ENCODE measurements at places on chromosomes 16 and 17.
A peak's percentile ranks its signal among the peaks of the same experiment; 100 is the strongest.

DNA sequence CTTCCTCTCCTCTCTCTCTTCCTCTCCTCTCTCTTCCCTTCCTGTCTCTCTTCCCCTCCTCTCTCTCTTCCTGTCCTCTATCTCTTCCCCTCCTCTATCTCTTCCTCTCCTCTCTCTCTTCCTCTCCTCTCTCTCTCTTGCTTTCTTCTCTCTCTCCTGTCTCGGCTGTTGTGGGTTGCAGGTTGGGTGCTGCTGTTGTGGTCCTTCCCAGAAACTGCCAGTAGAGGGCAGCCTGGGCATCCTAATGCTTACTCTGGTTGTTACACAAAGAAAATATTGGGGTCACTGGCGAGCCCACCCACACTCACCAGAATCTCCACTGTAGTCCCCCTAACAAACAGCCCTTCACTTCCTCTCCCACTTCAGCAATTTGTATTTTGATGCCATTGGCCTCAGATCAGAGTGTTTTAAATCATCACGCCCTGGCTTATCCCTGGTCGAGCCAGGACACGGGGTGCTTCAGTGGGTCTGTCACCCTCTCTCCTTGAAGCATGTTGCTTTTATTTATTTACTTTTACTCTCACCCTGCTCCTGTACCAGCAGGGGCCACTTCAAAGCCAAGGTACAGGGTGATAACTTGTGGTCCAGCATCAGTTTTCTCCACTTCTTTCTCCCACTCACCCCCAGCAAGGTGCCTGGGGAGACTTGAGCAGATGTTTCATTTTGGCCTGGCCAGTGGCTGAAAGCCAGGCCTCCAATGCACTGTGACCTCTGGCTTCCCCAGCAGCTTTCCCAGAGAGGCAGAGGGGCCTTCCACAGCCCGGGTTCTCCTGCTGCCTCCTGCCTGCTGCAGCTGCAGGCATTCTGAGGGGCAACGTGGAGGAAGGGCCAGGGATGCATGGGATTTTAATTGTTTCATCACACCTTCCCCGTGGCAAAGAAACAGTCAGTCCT lies 4.7 kb upstream of the MMP15 start:
- no peaks in the 10 kb centered on the region for H3K36me3 ChIP-seq
- H3K27me3 ChIP-seq: peaks cover 6% of the 10 kb centered on the region
- no peak overlapping the region for H3K4me3 ChIP-seq
- H3K4me1 ChIP-seq: peaks cover 10% of the 10 kb centered on the region
- peak overlapping the region; percentile 1 for H3K27ac ChIP-seq

DNA sequence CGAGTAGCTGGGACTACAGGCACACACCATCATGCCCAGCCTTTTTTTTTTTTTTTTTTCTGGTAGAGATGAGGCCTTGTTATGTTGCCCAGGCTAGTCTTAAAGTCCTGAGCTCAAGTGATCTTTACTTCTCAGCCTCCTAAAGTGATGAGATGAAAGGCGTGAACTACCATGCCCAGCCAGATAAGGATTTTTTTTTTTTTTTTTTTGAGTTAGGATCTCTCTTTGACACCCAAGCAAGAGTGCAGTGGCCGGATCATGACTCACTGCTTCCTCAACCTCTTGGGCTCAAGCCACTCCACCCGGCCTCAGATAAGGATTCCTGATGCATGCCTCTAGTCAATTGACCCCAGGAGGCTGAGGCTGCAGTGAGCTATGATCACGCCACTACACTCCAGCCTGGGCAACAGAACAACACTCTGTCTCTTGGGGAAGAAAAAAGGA lies 11.2 kb upstream of the PLEKHG4 start:
- DNase-seq: no peak
- no peaks in the 10 kb centered on the region for H3K4me1 ChIP-seq

DNA sequence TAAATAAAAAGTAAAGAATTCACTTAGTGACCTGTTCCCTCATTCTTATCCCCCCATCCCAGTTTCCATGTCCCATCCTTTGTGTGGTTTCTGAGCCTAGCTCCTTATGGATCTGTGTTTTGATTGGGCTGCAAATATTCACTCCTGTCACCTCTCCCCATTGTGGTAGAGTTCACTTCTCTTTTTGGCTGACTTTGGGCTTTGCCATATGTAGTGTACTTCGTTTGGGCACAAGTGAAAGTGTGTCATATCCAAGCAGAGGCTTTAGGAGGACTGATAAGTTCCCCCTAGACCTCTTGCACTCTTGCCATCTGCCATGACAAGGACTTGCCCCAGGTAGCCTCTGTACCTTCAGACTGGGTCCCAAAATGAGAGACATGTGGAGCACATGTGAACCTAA lies 13.0 kb upstream of the DHRS7B start:
- DNase-seq: no peak
- no peak overlapping the region for H3K4me3 ChIP-seq
- no peaks in the 10 kb centered on the region for H3K36me3 ChIP-seq
- H3K27ac ChIP-seq: no peak overlapping the region

DNA sequence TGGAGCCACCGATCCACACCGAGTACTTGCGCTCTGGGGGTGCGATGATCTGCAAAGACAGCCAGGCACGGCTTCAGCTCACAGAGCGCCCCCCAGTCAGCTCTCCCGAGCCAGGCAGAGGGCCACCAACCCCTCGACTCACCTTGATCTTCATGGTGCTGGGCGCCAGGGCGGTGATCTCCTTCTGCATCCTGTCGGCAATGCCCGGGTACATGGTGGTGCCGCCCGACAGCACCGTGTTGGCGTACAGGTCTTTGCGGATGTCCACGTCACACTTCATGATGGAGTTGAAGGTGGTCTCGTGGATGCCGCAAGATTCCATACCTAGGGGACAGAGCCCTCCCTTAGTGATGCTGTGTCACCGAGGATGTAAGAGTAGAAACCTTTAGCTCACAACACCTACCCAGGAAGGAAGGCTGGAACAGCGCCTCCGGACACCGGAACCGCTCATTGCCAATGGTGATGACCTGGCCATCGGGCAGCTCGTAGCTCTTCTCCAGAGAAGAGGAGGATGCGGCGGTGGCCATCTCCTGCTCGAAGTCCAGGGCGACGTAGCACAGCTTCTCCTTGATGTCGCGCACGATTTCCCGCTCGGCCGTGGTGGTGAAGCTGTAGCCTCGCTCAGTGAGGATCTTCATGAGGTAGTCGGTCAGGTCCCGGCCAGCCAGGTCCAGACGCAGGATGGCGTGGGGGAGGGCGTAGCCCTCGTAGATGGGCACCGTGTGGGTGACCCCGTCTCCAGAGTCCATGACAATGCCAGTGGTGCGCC lies 1.6 kb downstream of the ACTG1 start:
- peaks cover 43% of the 10 kb centered on the region for H3K36me3 ChIP-seq
- H3K27me3 ChIP-seq: peaks cover 11% of the 10 kb centered on the region
- peak overlapping the region; percentile 96 for H3K4me3 ChIP-seq
- no peak for DNase-seq

DNA sequence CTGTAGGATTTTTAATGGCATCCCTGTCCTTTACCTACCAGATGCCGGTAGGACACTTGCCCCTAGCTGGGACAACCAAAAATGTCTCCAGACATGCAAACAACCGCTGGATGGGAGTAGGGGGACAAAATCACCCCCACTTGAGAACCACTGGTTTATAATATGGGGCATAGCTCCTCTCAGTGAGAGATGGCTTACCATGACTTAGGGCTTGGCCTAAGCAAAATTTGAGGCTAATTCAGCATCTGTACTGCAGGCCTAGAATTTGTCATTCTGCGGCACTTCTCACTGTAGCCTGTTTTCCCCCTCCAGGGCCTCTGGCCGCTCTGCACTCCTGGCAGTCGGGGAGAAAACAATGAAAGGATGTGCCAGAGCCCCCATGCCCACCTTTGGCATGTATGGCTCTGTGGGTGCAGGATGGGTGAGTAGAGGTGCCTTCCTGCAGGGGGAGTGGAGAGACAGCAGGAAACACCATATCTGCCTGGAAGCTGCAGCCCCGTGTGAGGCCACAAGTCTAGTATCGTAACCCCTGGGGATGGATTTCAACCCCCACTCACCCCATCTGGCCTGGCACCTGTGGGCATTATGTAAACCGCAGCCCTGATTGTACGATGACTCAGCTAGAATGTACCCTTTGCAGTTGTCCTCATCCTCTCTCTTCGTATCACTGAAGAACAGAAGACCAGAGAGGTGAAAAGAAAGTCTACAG lies 268.1 kb downstream of the SOX9 start:
- DNase-seq: no peak
- H3K27ac ChIP-seq: no peak overlapping the region
- H3K27me3 ChIP-seq: peaks cover 3% of the 10 kb centered on the region
- H3K4me1 ChIP-seq: no peaks in the 10 kb centered on the region
- H3K36me3 ChIP-seq: no peaks in the 10 kb centered on the region

GRCh38 chr17:56629531-56630075 lies 36.1 kb downstream of the NOG start:
- H3K36me3 ChIP-seq: no peaks in the 10 kb centered on the region
- peak; percentile 16 for DNase-seq
- H3K4me1 ChIP-seq: peaks cover 4% of the 10 kb centered on the region
- no peak overlapping the region for H3K27ac ChIP-seq
- H3K4me3 ChIP-seq: no peak overlapping the region

- peaks cover 43% of the 10 kb centered on the region for H3K4me1 ChIP-seq
- peaks cover 56% of the 10 kb centered on the region for H3K36me3 ChIP-seq
- peak overlapping the region; percentile 96 for H3K27ac ChIP-seq
- peak overlapping the region; percentile 62 for H3K4me3 ChIP-seq
- DNase-seq: no peak
These were observed 42.0 kb downstream of the RPA1 start for GRCh38 chr17:1871756-1872155.

GRCh38 chr17:17051791-17052461 lies 9.7 kb downstream of the MPRIP start:
- DNase-seq: no peak
- no peaks in the 10 kb centered on the region for H3K27me3 ChIP-seq
- peaks cover 46% of the 10 kb centered on the region for H3K4me1 ChIP-seq
- H3K27ac ChIP-seq: no peak overlapping the region
- no peaks in the 10 kb centered on the region for H3K36me3 ChIP-seq
- no peak overlapping the region for H3K4me3 ChIP-seq

DNA sequence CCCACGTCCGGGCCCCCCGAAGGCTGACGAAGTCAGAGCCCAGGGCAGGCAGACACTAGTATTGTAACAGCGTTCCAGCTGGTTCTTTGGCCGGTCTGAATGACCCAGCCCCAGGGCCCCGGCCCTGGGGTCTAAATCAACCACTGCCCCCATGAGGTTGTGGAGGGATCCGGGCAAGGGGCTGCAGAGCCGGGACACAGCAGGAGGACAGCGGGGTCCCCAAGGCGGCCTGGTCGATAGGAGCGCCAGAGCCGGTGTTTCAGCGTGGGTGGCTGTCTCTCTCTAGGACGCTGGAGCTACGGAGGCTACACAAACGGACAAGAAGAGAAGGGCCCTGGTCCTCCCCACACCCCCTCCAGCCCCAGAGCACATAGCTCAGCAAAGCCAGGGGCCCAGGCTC lies 101.8 kb downstream of the RBFOX3 start:
- no peak overlapping the region for H3K27ac ChIP-seq
- no peak overlapping the region for H3K4me3 ChIP-seq
- H3K36me3 ChIP-seq: no peaks in the 10 kb centered on the region
- H3K27me3 ChIP-seq: peaks cover 5% of the 10 kb centered on the region
- DNase-seq: no peak
- no peaks in the 10 kb centered on the region for H3K4me1 ChIP-seq

DNA sequence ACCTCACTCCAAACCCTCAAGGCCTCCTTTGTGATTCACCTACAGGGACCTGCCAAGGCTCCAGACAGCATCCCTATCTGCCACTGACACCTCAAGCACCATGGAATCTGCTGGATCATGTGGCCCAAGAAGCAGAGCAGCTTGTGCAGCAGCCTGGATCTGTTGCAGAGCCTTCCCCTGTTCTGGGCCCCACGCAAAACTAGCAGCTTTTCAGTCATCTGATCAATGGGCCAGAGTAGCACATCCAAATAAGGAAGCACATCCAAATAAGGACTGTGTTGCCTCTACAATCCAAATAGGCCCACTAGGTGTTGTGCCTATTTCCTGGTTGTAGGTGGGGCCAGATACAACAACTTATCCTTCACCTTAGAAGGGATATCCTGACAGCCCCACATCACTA lies 97.1 kb upstream of the GNAO1 start:
- H3K4me3 ChIP-seq: no peak overlapping the region
- no peak for DNase-seq
- H3K4me1 ChIP-seq: no peaks in the 10 kb centered on the region
- H3K27me3 ChIP-seq: no peaks in the 10 kb centered on the region
- H3K27ac ChIP-seq: no peak overlapping the region
- H3K36me3 ChIP-seq: no peaks in the 10 kb centered on the region

- H3K27me3 ChIP-seq: no peaks in the 10 kb centered on the region
- H3K27ac ChIP-seq: no peak overlapping the region
- peaks cover 39% of the 10 kb centered on the region for H3K4me1 ChIP-seq
- peaks cover 24% of the 10 kb centered on the region for H3K36me3 ChIP-seq
- no peak overlapping the region for H3K4me3 ChIP-seq
These were observed 26.1 kb downstream of the TEX2 start for GRCh38 chr17:64236827-64237403.

GRCh38 chr17:77096570-77097214 lies 44.1 kb upstream of the SEC14L1 start:
- peaks cover 51% of the 10 kb centered on the region for H3K36me3 ChIP-seq
- H3K27ac ChIP-seq: peak overlapping the region; percentile 80
- no peak for DNase-seq
- H3K4me1 ChIP-seq: peaks cover 46% of the 10 kb centered on the region
- no peaks in the 10 kb centered on the region for H3K27me3 ChIP-seq
- H3K4me3 ChIP-seq: no peak overlapping the region

GRCh38 chr16:80594756-80595155 lies 54.0 kb downstream of the DYNLRB2 start:
- peaks cover 6% of the 10 kb centered on the region for H3K36me3 ChIP-seq
- H3K4me3 ChIP-seq: no peak overlapping the region
- H3K4me1 ChIP-seq: peaks cover 21% of the 10 kb centered on the region

DNA sequence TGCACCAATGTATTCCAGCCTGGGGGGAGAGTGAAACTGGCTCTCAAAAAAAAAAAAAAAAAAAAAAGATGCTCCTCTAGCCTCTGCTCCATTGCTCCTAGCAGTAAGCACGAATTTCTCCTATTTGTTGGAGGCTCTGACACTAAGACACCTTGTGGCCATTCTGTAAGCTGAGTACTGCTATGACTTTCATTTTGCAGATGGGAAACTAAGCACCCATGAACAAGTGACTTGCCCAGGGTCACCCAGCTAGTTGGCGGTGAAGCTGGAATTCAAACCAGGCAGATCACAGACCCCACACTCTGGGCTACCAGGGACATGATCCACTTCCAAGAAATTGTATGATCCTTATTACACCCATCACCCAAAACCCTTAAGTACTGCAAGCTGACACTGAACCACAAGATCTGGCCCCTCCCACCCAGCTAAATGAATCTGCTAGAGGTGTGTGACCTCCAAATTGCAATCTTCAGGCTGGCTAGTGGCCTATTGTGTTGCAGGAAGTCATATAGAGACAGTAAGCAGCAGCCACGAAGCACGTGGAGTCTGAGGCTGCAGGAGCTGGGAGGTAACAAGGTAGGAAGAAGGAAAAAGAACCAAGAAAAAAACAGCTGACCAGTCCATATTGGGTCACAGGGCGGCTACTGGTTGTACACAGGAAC lies 209.4 kb downstream of the XYLT1 start:
- H3K4me1 ChIP-seq: peaks cover 11% of the 10 kb centered on the region
- H3K36me3 ChIP-seq: peaks cover 7% of the 10 kb centered on the region
- no peak overlapping the region for H3K27ac ChIP-seq
- H3K27me3 ChIP-seq: no peaks in the 10 kb centered on the region

- DNase-seq: no peak
- peaks cover 7% of the 10 kb centered on the region for H3K27me3 ChIP-seq
- peaks cover 24% of the 10 kb centered on the region for H3K4me1 ChIP-seq
- H3K4me3 ChIP-seq: no peak overlapping the region
- no peaks in the 10 kb centered on the region for H3K36me3 ChIP-seq
These were observed 9.9 kb upstream of the GUCY2D start for GRCh38 chr17:7992516-7992915.

- no peak for DNase-seq
- no peak overlapping the region for H3K27ac ChIP-seq
- H3K4me1 ChIP-seq: no peaks in the 10 kb centered on the region
- peaks cover 18% of the 10 kb centered on the region for H3K36me3 ChIP-seq
These were observed 10.8 kb downstream of the HEATR6 start for GRCh38 chr17:60067871-60068270.

All from activated naive CD8-positive, alpha-beta T cell treated with anti-CD3 and anti-CD28 coated beads for 36 hours (primary cell).